ENCODE measurements at places on chromosomes 12 and 14. TPM values are rescaled to one million over a fixed set of nuclear protein-coding genes. Genes with fewer than 3 reads are reported as not detected.

DNA sequence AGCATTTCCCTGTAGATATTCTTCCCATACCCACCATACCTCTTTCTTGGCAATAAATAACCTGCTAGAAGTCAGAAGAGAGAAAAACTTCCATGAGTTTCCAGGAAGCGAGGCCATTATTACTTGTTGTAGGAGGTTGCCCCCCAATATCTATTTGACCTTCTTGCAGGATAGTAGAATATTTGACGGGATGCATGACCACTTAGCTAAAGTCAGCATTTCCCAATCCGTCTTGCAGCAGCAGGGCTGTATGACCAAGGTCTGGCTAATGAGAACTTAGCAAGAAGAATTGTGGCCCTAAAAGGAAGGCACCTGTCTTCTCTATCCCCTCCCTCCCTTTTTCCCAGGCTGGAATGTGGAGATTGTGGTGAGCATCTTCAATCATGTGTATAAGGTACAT lies 51.5 kb downstream of the NINJ2 start:
- H3K36me3 ChIP-seq: no peaks in the 10 kb centered on the region
- H3K27me3 ChIP-seq: no peaks in the 10 kb centered on the region
- DNase-seq: no peak
- peaks cover 98% of the 10 kb centered on the region for H3K4me1 ChIP-seq
- H3K4me3 ChIP-seq: no peak overlapping the region

- H3K4me3 ChIP-seq: no peak overlapping the region
- H3K27me3 ChIP-seq: no peaks in the 10 kb centered on the region
- no peaks in the 10 kb centered on the region for H3K36me3 ChIP-seq
Measured at GRCh38 chr14:53368711-53369201, 215.6 kb upstream of the DDHD1 start.

- H3K4me3 ChIP-seq: peak overlapping the region; percentile 45
- peaks cover 39% of the 10 kb centered on the region for H3K4me1 ChIP-seq
- no peak for DNase-seq
- peaks cover 9% of the 10 kb centered on the region for H3K27me3 ChIP-seq
- peak overlapping the region; percentile 85 for H3K27ac ChIP-seq
- H3K36me3 ChIP-seq: no peaks in the 10 kb centered on the region
Measured at GRCh38 chr12:106137530-106138356, 1.0 kb downstream of the NUAK1 start.

GRCh38 chr14:49240383-49240782 lies 345.8 kb downstream of the RPS29 start:
- H3K27me3 ChIP-seq: no peaks in the 10 kb centered on the region
- H3K4me1 ChIP-seq: no peaks in the 10 kb centered on the region
- H3K4me3 ChIP-seq: no peak overlapping the region
- no peaks in the 10 kb centered on the region for H3K36me3 ChIP-seq
- no peak overlapping the region for H3K27ac ChIP-seq

- no peaks in the 10 kb centered on the region for H3K27me3 ChIP-seq
- no peak overlapping the region for H3K27ac ChIP-seq
Measured at GRCh38 chr12:112684742-112685141, 106.8 kb upstream of the RPH3A start.

Gene PTGDR
- total RNA-seq: 0.73 TPM

Gene FSCB
- total RNA-seq: not detected

Gene GPR162
- total RNA-seq: 12.7 TPM

Gene REM2
- 0.73 TPM for total RNA-seq
